IPS DF 6.9 (cell line): ENCODE measurements at places on chromosomes 2 and 18.

- no peak overlapping the region for H3K27ac ChIP-seq
- H3K4me3 ChIP-seq = no peak overlapping the region
- no peaks in the 10 kb centered on the region for H3K4me1 ChIP-seq
- H3K36me3 ChIP-seq = no peaks in the 10 kb centered on the region
Observed at GRCh38 chr2:149877913-149878312, 290.3 kb upstream of the MMADHC start.

DNA sequence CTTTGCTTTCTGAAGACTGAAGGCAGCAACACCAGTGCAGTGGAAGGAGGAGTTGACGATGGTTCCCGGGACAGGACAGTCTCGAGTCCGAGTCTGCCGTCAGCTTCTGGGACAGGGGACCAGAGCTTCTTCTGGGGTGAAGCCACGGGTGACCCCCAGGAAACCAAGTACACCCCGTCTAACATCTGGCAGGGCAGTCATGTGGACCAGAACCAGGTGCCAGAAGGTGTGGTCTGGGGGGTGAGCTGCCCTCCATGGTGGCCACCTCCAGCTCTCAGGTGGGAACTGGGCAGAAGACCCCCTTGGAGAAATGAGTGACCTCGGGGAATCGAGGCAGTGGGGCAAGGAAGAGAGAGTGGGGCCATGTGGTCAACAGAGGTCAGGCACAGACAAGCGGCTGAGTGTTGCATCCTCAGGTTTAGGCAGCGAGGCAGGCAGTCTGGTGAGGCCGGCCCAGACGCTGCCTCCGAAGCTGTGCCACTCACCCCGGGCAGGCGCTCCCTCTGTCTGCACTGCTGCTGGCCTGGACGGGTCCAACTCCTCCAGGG, 204.3 kb downstream of the HDAC4 start:
- DNase-seq = no peak
- H3K27me3 ChIP-seq = no peaks in the 10 kb centered on the region
- H3K4me1 ChIP-seq = no peaks in the 10 kb centered on the region
- no peaks in the 10 kb centered on the region for H3K36me3 ChIP-seq
- H3K27ac ChIP-seq = no peak overlapping the region
- H3K4me3 ChIP-seq = no peak overlapping the region

GRCh38 chr2:240103136-240103535, 33.0 kb downstream of the COPS9 start:
- no peak for DNase-seq
- no peaks in the 10 kb centered on the region for H3K27me3 ChIP-seq
- H3K27ac ChIP-seq = no peak overlapping the region
- H3K36me3 ChIP-seq = no peaks in the 10 kb centered on the region

GRCh38 chr2:29687121-29687520, 234.3 kb downstream of the ALK start:
- H3K4me1 ChIP-seq = no peaks in the 10 kb centered on the region
- H3K4me3 ChIP-seq = no peak overlapping the region

- H3K27ac ChIP-seq = no peak overlapping the region
- H3K36me3 ChIP-seq = no peaks in the 10 kb centered on the region
- H3K4me1 ChIP-seq = no peaks in the 10 kb centered on the region; the same call in 1 of the 2 replicates
- no peak for DNase-seq
Observed at GRCh38 chr2:170587922-170588321, 127.2 kb upstream of the SP5 start.

DNA sequence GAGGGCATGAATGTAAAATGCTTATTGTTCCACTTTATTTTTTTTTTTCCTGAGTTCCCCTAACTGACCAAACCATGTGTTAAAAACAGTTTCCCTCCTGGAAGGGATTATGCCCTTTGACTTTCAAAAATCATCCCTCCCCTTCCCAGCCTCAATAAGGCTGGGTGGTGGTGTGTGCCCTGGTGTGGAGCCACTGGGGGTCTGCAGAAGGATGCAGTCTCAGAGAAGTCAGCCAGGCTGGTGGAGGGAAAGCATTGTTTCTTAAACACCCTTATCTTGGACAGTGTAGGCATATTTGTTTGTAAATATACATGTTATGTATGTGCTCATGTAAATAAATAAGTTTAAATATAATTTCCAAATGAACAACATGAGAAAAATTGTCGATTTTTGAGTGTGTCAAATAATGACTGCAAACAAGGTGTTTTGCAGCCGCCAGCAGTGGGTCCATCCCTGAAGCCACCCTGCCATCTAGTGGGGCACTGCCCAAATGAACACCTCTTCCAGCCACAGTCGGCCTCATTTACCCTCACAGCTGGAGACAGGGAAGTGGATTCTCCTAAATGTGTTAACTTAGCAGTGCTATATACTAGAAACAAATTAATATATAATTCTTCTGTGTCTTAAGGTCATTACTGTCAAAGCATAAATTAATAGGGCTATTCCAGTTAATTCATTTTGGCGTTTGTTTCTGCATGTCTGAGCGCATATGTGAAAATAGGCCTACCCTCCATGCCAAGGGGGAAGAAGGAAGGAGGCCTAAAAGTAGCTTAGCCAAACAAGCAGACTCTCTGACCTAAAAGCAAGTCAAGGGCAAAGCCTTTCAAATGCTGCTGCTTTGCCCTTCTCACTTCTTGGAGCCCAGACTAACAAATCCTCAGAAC, 209.6 kb upstream of the PIK3C3 start:
- H3K4me3 ChIP-seq = no peak overlapping the region
- peaks cover 2% of the 10 kb centered on the region; the same call in 1 of the 2 replicates for H3K4me1 ChIP-seq
- no peak overlapping the region for H3K27ac ChIP-seq
- H3K36me3 ChIP-seq = no peaks in the 10 kb centered on the region
- DNase-seq = no peak

DNA sequence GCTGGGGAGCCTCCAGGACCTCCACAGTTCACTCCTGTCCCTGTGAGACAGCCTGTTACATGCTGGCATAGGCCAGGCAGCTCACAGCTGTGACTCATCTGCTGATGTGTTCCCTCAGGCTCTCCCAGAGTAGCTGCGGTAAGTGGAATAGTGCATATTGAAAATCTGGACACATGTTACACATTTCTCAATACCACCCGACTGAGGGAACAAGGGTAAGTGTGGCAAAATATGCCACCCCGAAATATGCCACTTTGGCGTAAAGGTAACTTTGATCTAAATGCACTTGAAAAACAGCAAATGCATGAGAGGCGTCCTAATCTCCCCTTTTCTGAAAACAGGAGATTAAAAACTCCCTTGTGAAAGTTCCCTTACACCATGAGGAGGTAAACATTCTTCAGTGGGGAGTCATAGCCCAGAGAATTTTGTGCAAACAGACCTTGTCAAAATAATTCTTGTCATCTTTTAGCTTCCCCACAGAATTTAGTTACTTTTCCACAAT, 557.9 kb downstream of the CCDC85A start:
- no peak for DNase-seq
- no peaks in the 10 kb centered on the region for H3K36me3 ChIP-seq
- H3K27ac ChIP-seq = no peak overlapping the region
- H3K4me3 ChIP-seq = no peak overlapping the region
- H3K4me1 ChIP-seq = no peaks in the 10 kb centered on the region

GRCh38 chr2:36476411-36476810, 120.8 kb downstream of the CRIM1 start:
- H3K4me1 ChIP-seq = peaks cover 2% of the 10 kb centered on the region; the same call in 1 of the 2 replicates
- no peaks in the 10 kb centered on the region for H3K27me3 ChIP-seq
- no peak overlapping the region for H3K4me3 ChIP-seq
- no peak overlapping the region for H3K27ac ChIP-seq
- no peak for DNase-seq

GRCh38 chr2:112047537-112048235, 7.4 kb upstream of the TMEM87B start:
- DNase-seq = no peak
- H3K36me3 ChIP-seq = no peaks in the 10 kb centered on the region
- peaks cover 3% of the 10 kb centered on the region; the same call in 1 of the 2 replicates for H3K4me1 ChIP-seq
- no peaks in the 10 kb centered on the region; the same call in 1 of the 2 replicates for H3K27me3 ChIP-seq
- H3K4me3 ChIP-seq = no peak overlapping the region

DNA sequence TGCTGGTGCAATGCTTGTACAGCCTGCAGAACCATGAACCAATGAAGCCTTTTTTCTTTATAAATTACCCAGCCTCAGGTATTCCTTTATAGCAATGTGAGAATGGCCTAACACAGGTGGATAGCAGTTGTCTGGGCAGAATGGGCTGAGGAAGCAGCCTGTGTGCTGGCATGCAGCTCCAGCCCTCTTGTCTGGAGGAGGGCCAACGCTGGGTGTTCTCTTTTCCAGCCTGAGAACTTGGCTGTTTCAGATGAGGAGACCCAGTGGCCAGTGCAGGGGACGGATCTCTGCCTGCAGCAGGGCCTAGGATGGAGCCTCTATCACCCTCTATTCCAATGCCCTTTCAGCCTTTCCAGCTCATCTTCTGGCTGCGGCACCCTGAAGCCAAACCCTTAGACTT, 58.8 kb downstream of the CTIF start:
- H3K27ac ChIP-seq = no peak overlapping the region
- H3K4me1 ChIP-seq = no peaks in the 10 kb centered on the region
- no peaks in the 10 kb centered on the region for H3K27me3 ChIP-seq
- H3K4me3 ChIP-seq = no peak overlapping the region

- H3K4me1 ChIP-seq = no peaks in the 10 kb centered on the region; the same call in 1 of the 2 replicates
- H3K27me3 ChIP-seq = no peaks in the 10 kb centered on the region
- no peak overlapping the region for H3K27ac ChIP-seq
- DNase-seq = no peak
Observed at GRCh38 chr2:199926806-199927205, 15.7 kb downstream of the C2orf69 start.

GRCh38 chr2:220476877-220477276, 849.4 kb downstream of the SLC4A3 start:
- no peak for DNase-seq
- H3K27ac ChIP-seq = no peak overlapping the region
- H3K36me3 ChIP-seq = no peaks in the 10 kb centered on the region

GRCh38 chr18:79974025-79974654, 9.7 kb downstream of the HSBP1L1 start:
- peaks cover 24% of the 10 kb centered on the region for H3K36me3 ChIP-seq
- no peak overlapping the region for H3K4me3 ChIP-seq
- H3K27me3 ChIP-seq = no peaks in the 10 kb centered on the region
- H3K4me1 ChIP-seq = no peaks in the 10 kb centered on the region; the same call in 1 of the 2 replicates

DNA sequence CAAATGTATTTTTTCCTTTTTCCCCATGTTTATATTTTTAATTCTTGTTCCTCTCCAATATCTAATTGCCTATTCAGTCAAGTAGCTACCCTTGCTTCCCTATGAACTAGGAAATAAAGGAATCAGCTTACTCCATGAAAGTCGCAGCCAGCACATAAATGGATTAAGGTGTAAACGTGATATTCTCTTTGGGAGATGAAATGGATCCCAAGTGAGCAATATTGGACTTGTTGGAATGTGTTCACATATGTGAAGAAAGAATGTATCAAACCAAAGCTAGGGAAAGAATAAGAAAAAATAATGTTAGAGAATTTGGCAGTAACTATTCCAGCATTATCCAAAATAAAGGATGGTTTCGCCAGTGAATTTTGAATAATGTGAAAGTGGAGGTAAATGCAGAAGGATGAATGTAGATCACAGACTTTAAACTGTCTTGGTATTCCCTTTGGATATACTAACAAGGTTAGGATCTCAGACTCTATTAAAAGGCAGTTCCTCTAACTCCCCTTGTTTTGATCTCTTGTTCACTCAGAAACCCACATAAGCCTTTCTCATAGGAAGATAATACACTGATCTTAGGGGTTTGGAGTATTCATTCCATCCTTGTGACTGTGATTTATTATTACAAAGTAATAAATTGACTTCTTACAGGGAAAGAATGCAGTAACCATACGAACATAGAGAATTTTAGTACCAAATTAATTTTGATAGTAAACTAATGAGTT, 208.1 kb downstream of the BABAM2 start:
- no peak overlapping the region for H3K27ac ChIP-seq
- H3K36me3 ChIP-seq = no peaks in the 10 kb centered on the region
- DNase-seq = no peak
- H3K4me1 ChIP-seq = no peaks in the 10 kb centered on the region
- H3K4me3 ChIP-seq = no peak overlapping the region

- no peak overlapping the region for H3K27ac ChIP-seq
- H3K4me1 ChIP-seq = no peaks in the 10 kb centered on the region
- no peaks in the 10 kb centered on the region for H3K27me3 ChIP-seq
Observed at GRCh38 chr2:214710729-214711128, 98.8 kb downstream of the BARD1 start.

- no peak overlapping the region for H3K4me3 ChIP-seq
- no peaks in the 10 kb centered on the region; the same call in 1 of the 2 replicates for H3K27me3 ChIP-seq
- H3K4me1 ChIP-seq = peaks cover 4% of the 10 kb centered on the region; the same call in 1 of the 2 replicates
- H3K36me3 ChIP-seq = no peaks in the 10 kb centered on the region
Observed at GRCh38 chr2:60098996-60099395, 454.5 kb downstream of the BCL11A start.

- H3K4me3 ChIP-seq = no peak overlapping the region
- H3K4me1 ChIP-seq = no peaks in the 10 kb centered on the region
- no peak for DNase-seq
- no peaks in the 10 kb centered on the region for H3K36me3 ChIP-seq
Observed at GRCh38 chr2:33086400-33087015, 139.8 kb downstream of the LTBP1 start.

- H3K27ac ChIP-seq = no peak overlapping the region
- no peaks in the 10 kb centered on the region for H3K36me3 ChIP-seq
- no peaks in the 10 kb centered on the region for H3K4me1 ChIP-seq
- no peak overlapping the region for H3K4me3 ChIP-seq
Observed at GRCh38 chr2:161814008-161814660, 189.9 kb downstream of the SLC4A10 start.

DNA sequence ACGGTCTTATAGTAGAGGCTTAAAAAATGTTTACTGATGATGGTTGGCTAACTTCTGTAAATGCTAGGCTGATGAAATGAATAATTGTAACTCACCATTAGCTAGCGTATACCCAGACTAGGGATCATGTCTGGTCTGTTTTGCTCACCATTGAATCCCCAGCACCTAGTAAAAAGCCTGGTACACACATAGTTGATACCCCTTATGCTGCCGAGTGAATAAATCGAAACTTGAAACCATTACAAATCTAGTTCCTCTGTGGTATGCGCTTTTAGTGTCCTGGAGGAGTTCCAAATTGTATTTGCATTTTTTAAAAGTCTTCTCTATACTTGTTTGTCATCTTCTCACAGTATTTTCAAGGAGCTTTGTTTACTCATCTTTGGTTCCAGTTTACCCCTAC, 1.3 kb downstream of the TAF1B start:
- no peak for DNase-seq
- no peak overlapping the region; the same call in 1 of the 2 replicates for H3K4me3 ChIP-seq
- no peaks in the 10 kb centered on the region for H3K4me1 ChIP-seq

GRCh38 chr2:73935641-73936040, 9.0 kb downstream of the DGUOK start:
- H3K27me3 ChIP-seq = no peaks in the 10 kb centered on the region
- H3K27ac ChIP-seq = no peak overlapping the region
- peaks cover 5% of the 10 kb centered on the region; the same call in 1 of the 2 replicates for H3K36me3 ChIP-seq

- H3K4me1 ChIP-seq = no peaks in the 10 kb centered on the region
- H3K27me3 ChIP-seq = no peaks in the 10 kb centered on the region
- no peak for DNase-seq
- no peak overlapping the region for H3K27ac ChIP-seq
Observed at GRCh38 chr18:64330931-64331330, 182.0 kb upstream of the LINC00305 start.

GRCh38 chr2:133711201-133711600, 142.9 kb upstream of the NCKAP5 start:
- H3K27ac ChIP-seq = no peak overlapping the region
- no peak for DNase-seq
- H3K4me3 ChIP-seq = no peak overlapping the region
- H3K4me1 ChIP-seq = no peaks in the 10 kb centered on the region
- H3K36me3 ChIP-seq = no peaks in the 10 kb centered on the region
